ENCODE measurements at places on chromosomes 11 and 22.

DNA sequence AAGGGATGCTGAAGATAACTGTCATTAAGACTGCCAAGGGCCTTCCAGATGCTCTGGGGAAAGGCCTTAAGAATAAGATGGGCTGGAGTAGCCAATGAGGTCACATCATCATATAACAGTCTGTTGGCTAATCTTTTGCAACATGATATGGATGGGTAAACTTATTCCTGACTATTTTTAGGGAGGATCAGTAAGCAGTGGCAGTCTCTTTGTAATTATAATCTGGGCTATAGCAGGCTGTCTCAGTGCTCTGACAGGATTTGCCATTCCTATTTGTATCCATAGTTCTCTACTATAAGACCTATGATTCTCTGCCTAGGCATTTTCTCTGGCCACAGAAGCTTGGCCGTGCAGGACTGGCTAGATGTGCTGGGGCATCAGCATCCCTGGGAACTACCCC is 16.1 kb upstream of the CALCB start:
- no peak for DNase-seq

DNA sequence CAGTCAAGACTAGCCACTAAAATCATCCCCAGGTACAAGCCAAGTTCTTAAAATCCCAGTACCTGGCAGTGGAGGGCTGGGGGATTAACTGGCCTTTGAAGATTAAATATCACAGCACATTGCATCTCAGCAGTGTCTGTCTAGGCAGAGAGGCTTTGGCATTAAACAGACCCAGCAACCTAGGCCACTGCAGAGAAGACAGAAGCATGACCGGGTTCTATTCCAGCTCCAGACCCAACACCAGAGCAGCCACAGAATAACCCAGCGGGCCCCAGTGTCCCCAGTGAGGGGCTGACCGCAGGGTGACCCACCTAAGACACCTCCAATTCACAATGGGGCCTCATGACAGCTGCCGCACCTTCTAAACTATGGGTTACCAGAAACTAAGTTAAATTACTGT is 88.2 kb downstream of the SHANK2 start:
- DNase-seq, result no peak

DNA sequence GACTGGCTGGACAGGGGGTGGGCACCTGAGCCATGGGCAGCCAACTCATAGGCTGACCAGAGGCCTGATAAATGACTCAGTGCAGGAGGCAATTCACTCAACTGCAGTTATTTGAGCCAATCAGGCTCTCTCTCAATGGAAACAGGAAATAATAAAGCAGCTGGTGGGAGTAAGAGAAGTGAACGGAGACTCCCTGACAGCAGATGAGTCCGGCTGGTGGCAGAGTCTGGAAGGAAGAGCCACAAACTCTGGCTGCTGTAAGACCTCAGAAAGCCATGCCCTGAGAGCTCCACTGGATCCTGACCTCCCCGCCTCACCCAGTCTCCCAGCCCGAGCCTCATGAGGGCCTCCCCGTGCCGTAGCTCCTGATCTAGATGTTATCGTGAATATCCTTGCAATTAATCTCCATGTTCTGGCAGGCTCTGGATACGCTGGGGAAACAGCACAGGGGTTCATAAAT is 69.8 kb downstream of the TRIM29 start:
- no peak for DNase-seq

DNA sequence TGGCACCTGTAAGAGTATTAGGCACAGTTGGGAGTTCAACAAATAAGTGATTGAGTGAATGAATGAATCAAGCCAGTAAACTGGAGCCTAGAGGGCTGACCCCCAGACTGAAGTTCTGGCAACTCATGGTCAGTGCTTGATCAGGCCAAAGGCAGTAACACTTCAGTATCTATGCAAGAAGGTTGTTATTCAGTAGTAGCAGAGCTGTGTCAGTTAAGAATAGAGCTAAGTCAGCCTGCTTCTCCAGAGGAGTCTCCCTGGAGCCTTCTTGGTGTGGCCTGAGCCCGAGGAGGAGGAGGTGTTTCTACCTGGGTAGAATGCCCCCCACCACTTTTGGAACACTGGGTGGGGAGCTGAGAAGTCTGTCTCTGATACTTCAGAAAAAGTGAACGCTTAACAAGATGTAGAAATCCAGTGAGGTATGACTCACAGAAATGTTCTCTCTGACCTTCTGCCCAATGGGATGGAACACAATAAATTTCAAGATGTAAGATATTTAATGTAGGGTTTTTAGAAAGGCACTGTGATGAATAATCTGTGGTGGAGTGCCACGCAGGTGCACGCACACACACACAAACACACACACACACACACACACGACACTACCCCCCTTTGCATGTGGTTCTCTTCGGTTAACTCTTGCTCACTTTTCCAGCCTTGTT is 219.9 kb downstream of the HIPK3 start:
- no peak for DNase-seq

GRCh38 chr22:19501897-19502447 is 22.2 kb downstream of the CLDN5 start:
- no peak for DNase-seq

- DNase-seq, result no peak
These were observed 67.3 kb downstream of the PPFIBP2 start for GRCh38 chr11:7581021-7581590.

- no peak for DNase-seq
These were observed 27.3 kb downstream of the FAM168A start for GRCh38 chr11:73570415-73571114.

GRCh38 chr11:12157241-12157661 is 46.9 kb downstream of the MICAL2 start:
- no peak for DNase-seq

DNA sequence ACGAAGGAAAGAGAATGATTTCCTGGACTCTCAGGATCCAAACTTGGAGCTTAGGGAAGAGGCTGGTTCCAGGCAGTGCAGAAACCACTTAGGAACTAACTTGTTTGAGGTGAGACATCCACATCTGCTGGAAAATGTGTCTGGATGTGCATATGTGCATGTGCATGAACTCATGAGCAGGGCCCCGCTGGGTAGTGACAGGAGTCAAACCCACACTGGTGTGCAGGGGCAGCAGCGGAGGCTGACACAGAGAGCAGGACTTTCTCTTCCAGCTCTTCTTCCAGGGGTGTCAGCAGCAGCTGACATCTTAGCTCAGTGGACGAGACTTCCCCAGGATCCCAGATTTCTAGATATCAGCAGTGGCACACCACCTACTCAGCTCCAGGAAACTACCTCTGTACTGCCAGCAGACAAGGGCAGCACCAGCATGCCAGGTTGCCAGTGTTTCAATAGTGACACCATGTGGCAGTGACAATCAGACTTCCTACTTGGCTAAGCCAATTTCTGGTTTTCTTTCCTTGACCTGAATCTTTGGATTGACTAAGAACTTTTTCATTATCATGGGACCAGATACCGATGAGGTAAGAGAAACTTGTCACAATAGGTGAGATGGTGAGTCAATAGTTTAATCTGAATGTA is 227.5 kb upstream of the ZC3H12C start:
- no peak for DNase-seq

DNA sequence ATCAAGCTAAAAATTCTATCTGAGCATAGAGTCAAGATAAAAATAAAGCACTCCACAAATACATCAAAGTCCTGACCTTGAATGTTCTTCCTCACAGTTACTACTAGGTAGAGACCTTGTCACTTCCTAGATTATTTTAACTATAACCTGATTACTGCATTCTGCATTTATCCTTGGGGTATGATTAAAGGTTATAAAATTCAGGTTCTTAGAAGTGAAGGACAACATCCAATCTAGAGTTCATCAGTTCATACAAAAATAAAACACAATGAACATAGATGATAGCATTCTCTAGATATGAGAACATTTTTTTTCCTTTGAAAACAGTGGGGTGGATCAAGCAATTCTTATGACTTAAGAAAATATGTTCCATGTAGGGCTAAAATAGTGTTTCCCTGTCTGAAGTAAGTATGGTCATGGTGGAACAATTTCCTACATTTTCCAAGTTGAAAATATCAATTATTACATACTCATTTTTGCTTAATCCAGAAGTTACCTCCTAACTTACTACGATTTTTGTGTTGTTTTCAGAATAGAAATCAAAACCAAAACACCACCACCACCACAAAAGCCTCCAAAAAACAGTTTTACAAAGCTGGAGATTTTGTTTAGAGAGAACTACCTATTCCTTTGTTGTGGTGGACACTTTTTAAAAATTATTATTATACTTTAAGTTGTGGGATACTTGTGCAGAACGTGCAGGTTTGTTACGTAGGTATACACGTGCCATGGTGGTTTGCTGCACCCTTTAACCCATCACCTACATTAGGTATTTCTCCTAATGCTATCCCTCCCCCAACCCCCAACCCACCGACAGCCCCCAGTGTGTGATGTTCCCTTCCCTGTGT is 112.0 kb upstream of the DDI1 start:
- no peak for DNase-seq

DNA sequence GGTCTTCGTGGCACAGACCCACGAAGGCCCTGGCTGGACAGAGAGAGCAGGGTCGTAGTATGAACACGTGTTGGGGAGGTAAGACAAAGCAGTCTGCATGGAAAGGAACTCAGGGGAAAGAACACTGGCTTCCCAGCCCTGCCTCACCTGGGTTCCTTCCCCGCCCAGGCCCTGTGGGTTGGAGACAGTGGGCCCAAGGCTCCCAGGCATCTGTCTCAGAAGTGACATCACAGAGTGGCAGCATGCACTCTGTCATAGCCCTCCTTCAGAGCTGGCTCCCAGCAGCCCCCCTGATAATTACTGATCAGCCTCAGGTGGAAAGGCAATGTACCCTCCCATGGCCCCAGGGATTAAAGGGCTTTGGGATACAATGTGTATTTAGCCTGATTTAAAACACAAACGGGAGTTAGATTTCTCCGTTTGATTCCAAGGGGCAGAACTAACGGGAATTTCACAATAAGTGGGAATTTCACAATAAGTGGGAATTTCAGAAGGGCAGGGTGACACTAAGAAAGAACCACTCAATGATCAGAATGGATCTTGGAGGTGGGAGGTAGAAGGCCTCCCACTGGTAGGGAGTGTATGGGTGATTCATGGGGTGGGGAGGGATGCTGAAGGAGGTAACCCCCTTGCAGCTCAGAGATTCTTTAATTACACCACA is 65.1 kb downstream of the SLC22A12 start:
- no peak for DNase-seq

- DNase-seq, result no peak
These were observed 35.3 kb upstream of the FCHSD2 start for GRCh38 chr11:73177380-73177777.

GRCh38 chr11:2790568-2790921 is 90.8 kb upstream of the KCNQ1OT1 start:
- no peak for DNase-seq

DNA sequence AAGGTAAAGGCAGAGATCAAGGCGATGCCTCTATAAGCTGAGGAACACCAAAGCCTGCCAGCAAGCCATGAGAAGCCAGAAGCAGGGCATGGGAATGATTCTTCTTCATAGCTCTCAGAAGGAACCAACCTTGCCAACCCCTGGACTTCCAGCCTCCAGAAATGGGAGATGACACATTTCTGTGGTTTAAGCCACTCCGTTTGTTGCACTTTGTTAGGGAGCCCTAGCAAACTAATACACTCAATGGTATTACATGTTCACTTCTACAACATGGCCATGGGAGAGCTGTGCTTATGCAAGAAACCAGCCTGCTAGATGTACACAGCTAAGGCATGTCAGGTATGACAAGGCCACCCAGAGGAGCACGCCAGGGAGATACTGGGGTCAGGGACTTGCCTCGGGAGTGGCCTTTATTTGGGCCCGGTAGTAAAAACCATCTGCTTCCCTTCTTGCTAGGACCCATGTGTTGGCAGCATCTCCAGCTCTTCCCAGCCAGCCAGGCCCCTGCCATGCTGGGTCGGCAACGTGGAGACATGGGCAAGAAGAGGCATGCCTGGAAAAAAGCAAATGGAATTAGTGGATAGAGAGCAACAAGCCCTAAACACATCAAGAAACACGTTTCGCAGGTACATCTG is 3.6 kb downstream of the C11orf16 start:
- no peak for DNase-seq

GRCh38 chr11:95595973-95596489 is 193.6 kb downstream of the FAM76B start:
- DNase-seq, result no peak

DNA sequence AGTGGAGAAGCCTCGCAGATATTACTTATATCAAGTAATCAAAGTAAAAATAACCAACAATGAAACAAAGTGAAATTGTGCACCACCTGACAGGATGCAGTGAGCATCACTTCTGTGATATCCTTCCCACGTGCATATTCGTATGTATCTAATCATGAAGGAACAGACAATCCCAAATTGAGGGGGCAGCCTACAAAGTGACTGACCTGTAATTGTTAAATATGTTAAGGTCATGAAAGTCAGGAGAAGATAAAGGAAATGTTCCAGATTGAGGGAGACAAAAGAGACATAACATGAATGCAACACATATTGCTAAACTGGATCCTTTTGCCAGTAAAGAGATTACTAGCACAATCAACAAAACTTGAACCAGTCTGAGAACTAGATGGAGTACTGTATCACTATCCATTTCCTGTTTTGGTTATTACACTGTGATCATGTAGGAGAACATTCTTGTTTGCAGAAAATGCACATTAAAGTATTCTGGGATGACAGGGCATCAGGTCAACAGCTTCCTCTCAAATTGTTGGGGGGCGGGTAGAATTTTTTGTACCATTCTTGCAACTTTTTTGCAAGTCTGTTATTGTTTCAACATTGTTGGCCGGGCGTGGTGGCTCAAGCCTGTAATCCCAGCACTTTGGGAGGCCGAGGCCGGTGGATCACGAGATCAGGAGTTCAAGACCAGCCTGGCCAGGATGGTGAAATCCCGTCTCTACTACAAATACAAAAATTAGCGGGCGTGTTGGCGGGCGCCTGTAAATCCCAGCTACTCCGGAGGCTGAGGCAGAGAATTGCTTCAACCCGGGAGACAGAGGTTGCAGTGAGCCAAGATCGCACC is 2.0 kb downstream of the SBF2 start:
- no peak for DNase-seq

- DNase-seq, result no peak
These were observed 20.1 kb upstream of the SPTBN2 start for GRCh38 chr11:66749091-66749490.

GRCh38 chr11:71255800-71256479 is 3.6 kb upstream of the SHANK2 start:
- no peak for DNase-seq

DNA sequence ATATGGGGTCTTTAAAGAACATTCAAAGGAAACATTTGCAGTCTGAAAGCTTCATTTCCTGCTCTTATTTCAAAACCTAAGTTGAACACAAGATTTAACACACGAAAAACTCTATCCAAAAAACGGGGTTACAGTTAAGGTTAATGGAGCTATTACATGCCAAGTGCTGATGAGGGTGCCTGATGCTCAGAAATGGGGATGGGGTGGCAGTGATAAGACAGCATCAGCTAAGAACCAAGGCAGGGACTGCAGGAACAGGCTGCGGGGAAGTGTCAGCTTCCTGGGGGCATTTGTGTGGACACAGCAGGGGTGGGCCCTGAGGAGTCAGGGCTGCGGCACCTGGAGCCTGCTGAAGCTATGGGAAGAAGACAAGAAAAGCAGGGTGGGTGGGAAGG is 12.2 kb downstream of the DGCR2 start:
- no peak for DNase-seq

DNA sequence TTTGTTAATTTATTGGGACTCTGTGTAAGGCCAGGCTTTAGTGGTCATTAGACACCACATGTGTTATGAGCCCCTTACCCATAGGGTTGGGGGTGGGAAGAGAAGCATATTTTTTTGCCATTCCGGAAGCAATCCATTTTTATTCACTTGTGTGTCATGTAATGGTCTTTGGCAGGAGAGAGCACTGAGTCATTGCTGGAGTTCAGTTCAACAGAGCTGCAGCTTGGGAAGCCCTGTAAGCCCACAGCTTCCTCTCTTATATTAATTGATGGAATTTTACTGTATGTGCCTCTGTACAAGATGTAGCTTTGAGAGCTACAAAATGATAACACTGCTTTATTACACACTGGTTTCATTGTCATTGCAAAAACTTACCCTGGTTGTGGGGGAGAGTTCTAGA is 177.3 kb upstream of the SORL1-AS1 start:
- no peak for DNase-seq
